ENCODE measurements at places on chromosomes 3 and 15.

- DNase-seq = no peak
Observed at GRCh38 chr3:147311716-147312115, 94.6 kb downstream of the ZIC4 start.

DNA sequence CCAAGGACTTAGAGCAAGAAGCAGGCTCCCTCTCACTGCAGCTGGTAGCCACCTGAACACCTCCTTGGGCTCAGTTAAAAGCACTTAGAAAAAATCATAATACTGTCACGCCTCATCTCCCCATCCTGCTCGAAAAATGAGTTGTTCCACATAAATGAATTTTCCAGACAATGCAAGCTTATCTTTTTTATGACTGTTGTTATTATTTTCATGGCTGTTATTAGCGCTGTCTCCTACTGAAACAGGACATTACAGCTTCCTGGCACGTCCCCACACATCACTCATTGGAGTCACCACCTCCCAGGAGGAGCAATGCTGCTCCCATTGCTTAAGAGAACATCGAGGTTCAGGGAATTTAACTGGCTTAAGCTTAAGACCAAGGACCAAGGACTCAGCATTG lies 26.5 kb downstream of the CCDC33 start:
- DNase-seq = no peak

DNA sequence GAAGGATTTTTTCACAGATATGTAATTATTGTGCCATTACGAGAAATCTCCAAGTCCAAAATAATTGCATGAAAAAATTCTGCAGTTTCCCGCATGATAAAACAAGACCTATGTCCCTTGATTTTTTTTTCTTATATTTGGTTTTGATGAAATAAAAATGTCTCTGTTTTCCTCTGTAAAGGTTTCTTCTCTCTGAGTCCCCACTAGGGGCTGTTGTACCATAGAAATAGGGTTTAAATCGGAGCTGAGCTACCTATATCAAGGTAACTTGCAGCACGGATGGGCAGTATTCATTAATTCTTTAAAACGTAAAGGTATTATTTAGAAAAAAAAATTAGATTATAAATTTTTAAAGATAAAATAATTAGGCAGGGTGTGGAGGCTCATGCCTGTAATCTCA lies 66.6 kb upstream of the IGF1R start:
- DNase-seq = no peak

DNA sequence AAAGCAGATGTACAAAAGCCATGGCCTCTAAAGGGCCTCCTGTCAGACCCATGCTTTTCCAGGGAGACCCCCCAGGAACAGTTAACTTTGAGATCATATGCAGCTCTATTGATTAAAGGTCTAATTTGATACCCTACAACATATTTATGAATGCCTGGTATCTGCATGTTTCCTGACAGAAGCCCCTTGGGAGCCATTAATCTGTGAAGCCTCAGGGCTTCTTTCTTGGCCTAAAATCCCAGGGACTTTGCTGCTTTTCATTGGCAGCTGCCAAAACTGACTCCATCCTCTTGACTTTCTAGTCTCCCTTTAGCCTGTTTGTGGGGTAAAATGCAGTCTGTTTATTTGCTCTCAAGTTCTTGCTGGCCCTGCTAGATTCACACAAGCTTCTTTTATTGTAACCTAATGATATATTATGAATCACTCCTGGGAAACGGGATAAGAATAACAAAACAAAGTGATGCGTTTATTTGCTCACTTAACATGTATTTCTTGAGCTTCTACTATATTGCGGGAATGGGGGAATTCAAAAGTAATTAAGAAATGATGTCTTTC lies 257.0 kb downstream of the LSAMP start:
- no peak for DNase-seq

DNA sequence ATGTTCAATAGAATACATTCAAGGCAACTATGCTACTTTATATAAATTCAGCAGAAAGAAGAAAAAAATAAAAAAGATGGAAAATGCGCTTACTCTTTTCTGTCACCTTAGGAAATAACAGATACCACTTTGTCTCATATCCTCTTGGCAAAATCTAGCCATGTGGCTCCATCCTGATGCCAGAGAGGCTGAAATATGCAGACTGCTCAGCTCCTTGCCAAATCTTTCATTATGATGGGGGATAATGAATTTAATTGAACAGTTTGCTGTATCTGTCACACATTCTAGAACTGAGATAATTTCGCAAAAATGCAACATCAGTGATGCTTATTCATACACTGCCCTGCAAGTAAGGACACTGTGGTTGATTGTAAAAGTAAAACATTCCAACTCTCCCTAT lies 1081.5 kb downstream of the PLOD2 start:
- DNase-seq = no peak

DNA sequence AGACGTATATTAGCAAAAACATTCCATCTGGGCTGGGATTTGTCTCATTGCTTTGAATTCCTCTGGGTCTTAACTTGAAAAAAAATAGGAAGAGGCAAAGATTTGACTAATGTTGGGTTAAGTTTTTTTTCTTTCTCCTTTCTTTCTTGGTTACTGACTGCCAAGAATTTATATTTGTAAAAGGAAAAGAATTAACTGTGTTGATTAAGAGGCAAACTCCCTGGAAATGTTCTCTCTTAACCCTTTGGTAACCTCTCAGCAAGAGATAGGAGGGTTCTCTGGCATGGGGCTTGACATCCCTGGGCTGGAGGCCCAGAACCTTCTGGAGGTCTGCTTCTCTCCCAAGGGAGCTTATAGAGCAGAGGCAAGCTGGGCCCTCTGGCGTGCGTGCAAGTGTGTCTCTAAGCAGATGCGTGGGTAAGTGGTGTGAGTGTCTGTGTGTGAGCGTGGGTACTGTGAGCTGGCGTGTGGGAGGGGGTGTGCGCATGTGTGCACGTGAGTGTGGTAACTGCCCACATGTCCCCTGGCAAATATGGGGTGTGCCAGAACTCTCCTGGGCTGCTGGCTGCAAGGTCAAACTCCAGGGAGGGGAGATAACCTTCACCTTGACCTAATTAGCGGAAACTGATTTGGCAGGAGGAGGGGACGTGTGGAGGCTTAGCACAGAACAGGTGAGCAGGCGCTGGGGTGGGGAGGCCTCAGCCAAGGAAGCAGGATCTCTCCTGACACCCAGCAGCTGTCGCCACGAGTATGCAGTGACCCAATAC lies 49.4 kb upstream of the MAGEF1 start:
- no peak for DNase-seq

DNA sequence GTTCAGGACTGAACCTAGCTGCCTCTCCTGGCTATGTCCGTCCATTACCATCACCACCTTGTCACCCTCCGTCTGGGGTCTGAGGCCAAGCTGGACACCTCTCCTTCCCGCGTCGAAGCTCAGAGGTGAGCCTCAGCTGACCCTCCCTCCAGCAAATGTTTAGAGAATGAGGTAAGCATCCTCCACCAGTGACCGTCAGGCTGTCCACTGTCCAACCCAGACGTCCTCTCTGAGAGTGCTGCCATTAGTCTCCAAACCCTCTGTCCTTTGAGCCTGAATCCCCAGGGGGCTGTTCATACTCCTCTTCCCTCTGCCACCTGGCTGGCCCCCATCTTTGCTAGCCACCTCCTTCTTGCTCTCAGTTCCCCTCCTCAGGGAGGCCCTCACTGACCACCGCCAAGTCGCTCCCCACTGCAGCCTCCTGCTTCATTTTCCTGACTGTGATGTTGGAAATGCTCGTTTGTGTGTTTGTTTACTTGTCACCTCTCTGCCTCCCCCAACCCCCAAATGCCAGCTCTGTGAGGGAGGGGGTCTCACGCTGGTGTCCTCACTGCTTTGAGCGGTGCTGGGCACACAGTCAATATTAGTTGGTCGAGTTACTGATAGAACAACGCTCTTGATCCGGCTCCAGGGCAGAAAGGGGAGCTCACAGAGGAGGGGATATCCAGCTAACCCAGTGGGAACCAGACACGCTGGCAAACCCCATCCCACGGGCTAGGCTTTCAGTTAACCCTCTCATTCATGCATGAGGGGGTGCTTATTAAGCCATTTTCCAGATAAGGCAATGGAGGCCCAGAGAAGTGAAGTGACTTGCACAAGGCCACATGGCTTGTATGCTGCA lies 64.9 kb downstream of the IQSEC1 start:
- DNase-seq = no peak

DNA sequence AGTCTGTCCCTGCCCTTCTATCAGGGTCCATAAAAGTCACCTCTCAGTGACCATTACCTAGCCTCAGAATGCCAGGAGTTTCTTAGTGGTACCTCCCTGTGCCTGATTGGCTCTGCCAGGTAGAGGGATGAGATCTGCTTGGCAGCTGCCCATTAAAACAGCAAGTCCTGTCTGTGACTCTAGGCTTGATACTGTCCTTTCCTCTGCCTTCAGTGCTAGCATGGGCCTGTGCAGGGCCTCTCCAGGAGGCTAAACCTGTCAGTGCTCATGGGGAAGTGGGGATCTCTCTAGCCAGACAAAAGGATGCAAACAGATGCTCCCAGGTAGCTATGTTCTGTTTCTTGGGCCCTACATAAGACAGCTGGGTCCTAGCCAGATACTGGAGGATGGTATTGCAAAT lies 10.0 kb upstream of the MANF start:
- DNase-seq = no peak

- no peak for DNase-seq
Observed at GRCh38 chr15:42275780-42276391, 2.7 kb upstream of the TMEM87A start.

GRCh38 chr15:91521548-91521947 lies 332.0 kb upstream of the SLCO3A1 start:
- no peak for DNase-seq

- DNase-seq = no peak
Observed at GRCh38 chr15:92365084-92365483, 28.6 kb upstream of the ST8SIA2 start.

DNA sequence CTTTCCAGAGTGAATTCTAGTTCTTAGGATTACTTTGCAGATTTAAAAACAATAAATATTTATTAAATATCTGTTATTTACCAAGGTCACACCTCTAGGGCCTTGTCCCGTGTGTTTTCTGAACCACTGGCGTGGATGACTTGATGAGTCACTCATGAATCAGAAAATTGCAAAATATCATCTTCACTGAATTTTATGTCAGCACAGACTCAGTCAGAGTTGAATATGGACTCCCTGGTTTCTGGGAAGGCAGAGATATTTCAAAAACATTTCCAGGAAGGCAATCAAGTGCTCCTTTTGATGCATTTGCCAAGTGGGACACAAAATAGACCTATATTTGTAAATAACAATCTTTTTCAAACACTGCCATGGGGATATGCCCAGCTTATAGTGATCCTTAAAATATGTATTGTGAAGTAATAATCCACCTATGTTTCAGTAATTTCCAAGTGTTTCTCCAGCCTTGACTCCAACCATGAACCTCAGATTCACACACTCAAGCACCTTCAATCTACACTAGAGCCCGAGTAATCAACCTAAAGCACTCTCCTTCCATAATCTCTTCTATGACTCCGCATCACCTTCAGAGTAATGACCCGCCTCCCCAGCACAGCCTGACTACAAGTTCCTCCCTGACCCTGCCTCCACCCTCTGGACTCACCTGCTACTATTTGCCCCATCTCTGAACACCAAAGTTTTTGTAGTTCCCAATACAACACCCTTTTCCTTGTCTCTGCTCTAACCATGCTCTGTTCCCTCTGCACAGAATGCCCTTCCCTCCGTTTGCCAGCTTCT lies 24.3 kb downstream of the DPH3 start:
- no peak for DNase-seq

GRCh38 chr3:5055357-5056110 lies 66.6 kb upstream of the ARL8B start:
- DNase-seq = no peak

DNA sequence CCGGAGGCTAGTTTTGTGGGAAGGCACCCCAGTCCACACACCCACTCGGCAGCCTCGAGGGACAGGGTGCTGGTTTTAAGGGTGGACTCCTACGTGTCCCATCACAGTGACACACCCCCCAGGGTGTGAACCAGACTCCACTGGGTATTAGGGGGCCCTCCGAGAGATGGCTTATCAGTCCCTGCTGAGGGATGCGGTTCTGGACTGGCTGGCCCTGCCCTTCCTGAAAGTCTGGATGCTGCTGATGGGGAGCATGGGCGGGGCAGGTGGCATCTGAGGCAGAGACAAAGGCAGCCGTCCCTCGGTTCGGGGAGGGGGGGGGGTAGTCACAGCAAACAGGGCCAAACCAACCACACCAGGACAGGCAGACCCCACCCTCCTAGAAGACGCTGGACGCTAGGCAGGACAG lies 939 bp upstream of the ULK3 start:
- no peak for DNase-seq

- DNase-seq = peak; percentile 74
Observed at GRCh38 chr3:138068579-138069174, 46.7 kb downstream of the DZIP1L start.

DNA sequence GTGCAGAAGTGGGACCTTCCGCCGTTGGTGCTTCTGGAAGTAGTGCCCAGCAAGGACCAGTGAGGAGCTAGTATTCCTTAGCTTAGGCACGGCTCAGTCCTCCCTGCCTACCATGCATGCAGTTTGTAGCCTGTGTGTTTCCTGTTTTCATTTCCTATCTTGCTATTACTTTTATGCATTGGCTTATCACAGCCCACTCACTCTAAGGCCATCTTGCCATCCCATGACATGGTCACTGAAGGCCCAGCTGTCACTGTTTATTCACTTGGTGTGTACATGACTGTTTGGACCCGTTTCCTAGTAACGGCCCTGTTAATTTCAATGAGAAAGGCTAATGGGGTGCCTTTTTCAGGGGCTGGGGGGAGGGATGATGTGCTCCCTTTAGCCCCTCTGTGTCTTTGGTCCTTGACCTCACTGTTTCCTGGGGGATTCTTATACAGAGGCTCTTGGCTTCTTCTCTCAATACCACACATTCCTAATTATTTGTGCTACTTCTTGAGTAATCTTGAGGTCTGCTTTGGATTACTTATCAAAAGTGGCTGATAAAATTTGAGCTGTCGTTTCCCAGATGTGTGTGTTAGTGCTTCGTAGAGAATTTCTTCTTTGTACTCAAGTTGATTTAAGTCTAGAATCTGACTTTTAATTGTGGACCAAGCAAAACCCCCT lies 24.5 kb upstream of the TRAK1 start:
- DNase-seq = no peak

DNA sequence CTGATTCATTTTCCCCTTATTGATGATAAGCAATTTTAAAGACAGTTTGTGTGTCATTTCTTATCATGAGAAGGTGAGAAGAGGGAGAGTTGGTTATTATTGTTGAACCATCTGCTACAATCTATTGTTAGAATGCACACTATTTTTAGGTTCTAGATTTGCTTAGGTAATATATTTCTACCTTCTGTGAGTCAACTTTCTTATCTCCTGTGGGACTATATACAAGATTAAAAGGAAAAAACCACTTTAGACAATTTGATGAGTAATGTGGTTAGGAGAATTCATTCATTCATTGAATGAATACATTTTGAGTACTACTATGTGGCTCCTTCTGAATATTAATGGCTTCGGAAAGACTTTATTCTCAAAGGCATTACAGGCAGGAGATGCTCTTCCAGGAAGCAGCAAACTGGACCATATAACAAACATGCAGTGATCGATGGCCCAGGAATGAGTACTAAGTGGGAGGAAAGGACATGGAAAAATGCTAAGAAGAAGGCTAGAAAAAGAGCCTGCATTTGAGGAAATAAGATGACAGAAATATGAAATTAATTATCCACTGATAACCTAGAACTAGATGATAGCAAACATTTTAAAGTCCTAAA lies 22.4 kb downstream of the SPTSSB start:
- DNase-seq = no peak

- DNase-seq = no peak
Observed at GRCh38 chr15:33722005-33722672, 246.2 kb upstream of the CHRM5 start.

- DNase-seq = no peak
Observed at GRCh38 chr15:43406189-43406588, 35.3 kb downstream of the TUBGCP4 start.

- no peak for DNase-seq
Observed at GRCh38 chr3:16824081-16824696, 60.6 kb upstream of the PLCL2 start.

GRCh38 chr15:99250001-99250400 lies 620 bp upstream of the TTC23 start:
- DNase-seq = no peak
